ENCODE measurements at places on chromosomes 13 and 19. TPM values are rescaled to one million over a fixed set of nuclear protein-coding genes. Genes with fewer than 3 reads are reported as not detected.

- no peak for DNase-seq
Observed at GRCh38 chr13:100409132-100409531, 179.5 kb downstream of the GGACT start.

GRCh38 chr13:110630566-110631119 lies 15.3 kb downstream of the NAXD start:
- no peak for DNase-seq

- no peak for DNase-seq
Observed at GRCh38 chr19:56348289-56348877, 33.7 kb upstream of the ZSCAN5A start.

Gene ZIC2
- polyA plus RNA-seq: 0.31 TPM

Measured in right lung (tissue), 10 donors.